ENCODE measurements at places on chromosomes 1 and 21.

GRCh38 chr1:29415156-29415830, 179.0 kb downstream of the PTPRU start:
- peak; percentile 69 for DNase-seq

DNA sequence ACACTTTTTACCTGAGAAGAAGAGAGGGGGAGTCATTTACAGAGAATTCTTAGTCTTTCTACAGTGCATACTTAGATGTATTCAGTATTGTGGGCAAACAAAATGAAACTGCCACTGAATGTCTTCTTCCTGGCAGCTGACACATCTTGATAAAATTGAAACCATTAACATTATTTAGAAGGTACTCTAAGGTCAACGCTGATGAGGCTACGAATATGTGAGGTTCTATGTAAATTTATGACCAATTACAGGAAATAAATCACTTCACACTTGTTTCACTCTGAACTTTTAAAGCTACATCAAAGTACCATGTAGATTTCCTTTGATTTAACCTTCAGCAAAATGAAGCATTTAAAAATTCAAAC, 51.3 kb upstream of the GFI1 start:
- DNase-seq, result no peak

- DNase-seq, result no peak
Observed at GRCh38 chr1:50879137-50879536, 80.9 kb downstream of the FAF1 start.

DNA sequence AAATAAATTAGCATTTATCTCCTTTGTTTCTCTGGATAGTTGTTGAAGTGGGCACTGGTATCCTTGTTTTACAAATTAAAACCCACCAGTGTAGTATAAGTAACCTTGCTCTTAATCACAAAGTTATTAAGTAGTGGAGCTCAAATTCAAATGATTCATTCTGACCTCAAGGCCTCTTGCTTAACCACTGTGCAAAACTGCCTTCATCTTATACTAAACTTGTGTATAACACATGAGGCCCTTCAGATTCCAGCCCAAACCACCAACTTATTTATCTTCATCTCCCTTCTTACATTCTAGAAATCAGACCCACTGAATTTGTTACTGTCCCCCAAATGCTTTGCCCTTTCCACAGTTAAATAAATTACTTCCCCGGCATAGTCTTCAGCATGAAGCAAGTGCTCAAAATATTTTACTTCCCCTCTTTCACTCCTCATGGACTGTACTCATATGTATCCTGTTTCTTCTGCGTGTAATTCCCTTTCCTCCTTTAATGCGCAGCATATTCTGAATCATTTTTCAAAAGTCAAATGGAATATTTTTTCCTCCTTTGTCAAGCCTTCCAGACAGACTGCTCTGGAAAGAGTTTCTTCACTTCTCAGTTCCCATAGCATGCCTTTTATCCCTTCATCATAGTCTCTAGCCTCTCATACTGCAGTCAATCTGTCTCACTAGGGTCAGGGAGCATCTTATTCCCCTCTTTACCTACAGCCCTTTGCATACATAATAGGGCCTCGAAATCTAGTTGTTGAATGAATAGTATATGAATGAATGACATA, 19.0 kb upstream of the DNASE2B start:
- DNase-seq, result no peak

DNA sequence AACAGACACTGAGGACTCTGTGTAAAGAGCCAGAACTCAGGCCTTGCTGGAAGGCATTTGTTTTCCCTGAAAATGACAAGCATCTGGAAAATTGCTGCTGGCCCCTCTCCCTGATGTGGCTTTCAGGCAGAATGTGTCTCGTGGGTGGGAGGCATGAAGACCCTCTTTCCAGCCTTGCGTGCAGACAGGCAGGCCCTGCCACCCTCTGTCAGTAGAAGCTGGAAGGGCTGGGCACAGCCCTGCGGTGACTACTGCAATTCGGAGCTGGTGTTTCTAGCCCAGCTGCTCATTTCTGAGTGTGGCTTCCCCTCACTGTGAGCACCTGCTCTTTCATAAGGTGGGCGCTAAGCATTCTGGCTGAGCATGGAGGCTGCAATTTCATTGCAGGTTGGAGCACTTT, 349.9 kb downstream of the PTPRU start:
- no peak for DNase-seq

GRCh38 chr1:9455487-9456234, 83.6 kb upstream of the SLC25A33 start:
- DNase-seq, result peak; percentile 31

DNA sequence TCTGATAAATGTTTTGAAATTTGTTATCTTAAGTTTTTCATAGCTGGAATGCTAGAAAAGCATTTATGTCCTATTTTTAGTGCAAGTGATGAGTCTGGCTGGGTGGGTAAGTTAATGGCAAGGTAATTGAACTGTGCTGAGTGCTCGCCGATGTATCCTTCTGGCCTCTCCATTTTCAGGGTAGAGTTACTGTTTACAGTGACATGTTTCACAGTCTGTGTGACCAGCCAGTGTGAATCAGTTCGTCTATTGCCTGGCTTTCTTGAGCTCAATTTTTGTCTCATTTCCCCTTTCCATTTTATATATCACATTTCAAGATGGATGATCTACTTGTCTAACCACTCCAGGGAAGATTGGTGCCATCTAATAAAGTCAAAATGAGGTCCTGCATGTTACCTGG, 44.1 kb downstream of the ITSN1 start:
- peak; percentile 5 for DNase-seq

GRCh38 chr21:43877936-43878575, 13.0 kb downstream of the AGPAT3 start:
- DNase-seq, result no peak

- no peak for DNase-seq
Observed at GRCh38 chr1:153742411-153743142, 14.7 kb downstream of the INTS3 start.

- no peak for DNase-seq
Observed at GRCh38 chr1:59261537-59261936, 35.4 kb upstream of the FGGY start.

Data from NCI-H1092 treated with DMSO at 0.1 percent for 48 hours (cell line).